Islet precursor cell (in vitro differentiated cells): ENCODE measurements at places on chromosomes 2 and 18.

GRCh38 chr2:52659546-52659945 lies 1108.1 kb upstream of the CHAC2 start:
- no peak for DNase-seq

DNA sequence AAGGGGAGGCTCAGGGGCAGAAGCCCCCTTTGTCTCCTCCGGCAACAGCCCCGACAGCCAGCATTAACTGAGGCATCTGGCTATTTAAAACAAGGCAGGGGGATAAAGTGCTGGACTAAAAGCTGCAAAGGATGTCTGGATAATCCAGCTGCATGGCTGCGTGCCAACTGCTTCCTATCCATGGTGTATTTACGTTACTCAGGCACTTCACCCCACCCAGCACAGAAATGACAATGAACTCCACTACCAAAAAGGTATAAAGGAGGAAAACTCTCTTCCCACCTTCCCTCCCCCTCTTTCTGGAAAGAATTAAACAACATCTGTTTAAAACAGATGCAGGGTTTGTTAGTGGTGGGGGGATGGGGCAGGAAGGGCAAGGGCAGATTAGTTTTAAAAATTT lies 82.5 kb downstream of the SPRED2 start:
- DNase-seq = peak; percentile 71

DNA sequence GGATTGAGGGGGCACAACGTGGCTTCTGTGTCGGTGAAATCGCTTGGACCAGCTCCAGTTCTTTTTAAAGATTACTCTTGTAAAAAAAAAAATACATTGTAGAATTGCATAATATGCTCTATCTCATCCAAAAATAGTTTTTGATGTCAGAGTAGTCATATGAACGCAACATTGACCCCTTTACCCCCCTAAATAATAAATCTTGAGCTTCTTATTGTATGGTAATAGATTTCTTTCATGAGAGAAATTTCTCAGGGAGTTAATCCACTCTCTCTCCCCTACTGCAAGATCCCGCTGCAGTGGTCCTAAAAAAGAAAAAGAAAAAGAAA lies 50.2 kb upstream of the PAIP2B start:
- DNase-seq = no peak

- peak; percentile 50 for DNase-seq
Observed at GRCh38 chr2:120862201-120863060, 126.8 kb downstream of the GLI2 start.
